KG1 (cell line): ENCODE measurements at places on chromosomes 7 and 10.

- no peak for DNase-seq
These were observed 56.9 kb downstream of the ARHGAP22 start for GRCh38 chr10:48547981-48548380.

GRCh38 chr7:101140339-101140699 is 13.4 kb downstream of the SERPINE1 start:
- DNase-seq = no peak

GRCh38 chr10:94858005-94858404 is 80.5 kb upstream of the CYP2C9 start:
- DNase-seq = no peak

- no peak for DNase-seq
These were observed 4.6 kb upstream of the SMARCD3 start for GRCh38 chr7:151252961-151253711.

DNA sequence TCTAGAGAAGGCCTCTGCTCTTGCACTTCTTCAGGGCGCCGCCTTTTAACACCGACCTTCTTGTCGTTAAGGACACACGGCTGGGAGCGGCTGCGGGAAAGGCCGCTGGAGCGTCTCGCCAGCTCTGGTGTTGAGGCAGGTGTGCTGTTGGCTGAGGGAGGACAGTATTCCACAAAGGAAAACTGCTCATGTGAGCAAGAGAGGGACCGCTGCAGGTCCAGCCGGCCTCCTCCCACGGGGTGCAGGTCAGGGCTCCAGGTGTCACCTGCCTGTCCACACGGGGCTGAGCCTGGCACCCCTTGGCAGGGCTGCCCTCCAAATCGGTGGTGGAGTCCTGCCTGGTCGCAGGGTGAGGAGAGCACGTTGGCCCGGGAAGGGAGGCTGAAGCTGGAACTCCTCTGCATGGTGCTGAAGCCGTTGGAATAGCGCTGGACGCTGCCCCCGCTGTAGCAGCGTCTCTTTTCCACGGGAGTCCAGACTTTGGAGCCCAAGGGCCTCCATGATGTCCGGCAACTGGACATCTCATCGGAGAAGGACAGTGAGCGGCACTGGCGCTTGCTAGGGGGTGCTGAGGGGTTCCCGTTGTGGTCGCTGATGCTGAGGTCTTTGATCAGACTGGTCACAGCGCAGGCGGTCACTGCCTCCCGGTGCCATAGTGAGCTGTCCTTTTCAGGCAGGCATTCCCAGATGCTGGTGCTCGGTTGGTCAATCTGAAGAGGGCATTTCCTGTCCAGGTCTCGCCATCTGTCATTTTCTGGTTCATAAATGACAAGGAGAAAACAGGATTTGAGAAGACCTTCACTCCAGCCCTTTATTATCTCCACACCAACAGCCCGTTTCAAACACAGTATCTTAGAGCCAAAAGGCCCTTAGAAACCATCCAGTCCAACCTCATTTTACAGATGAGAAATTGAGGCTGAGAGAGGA is 62.3 kb downstream of the FAM53B start:
- no peak for DNase-seq

- no peak for DNase-seq
These were observed 703.4 kb upstream of the ANKRD30A start for GRCh38 chr10:36421992-36422391.
